CD4-positive, alpha-beta T cell treated with Interleukin-10 for 1 hour (primary cell): ENCODE measurements at places on chromosomes 2 and 18.

DNA sequence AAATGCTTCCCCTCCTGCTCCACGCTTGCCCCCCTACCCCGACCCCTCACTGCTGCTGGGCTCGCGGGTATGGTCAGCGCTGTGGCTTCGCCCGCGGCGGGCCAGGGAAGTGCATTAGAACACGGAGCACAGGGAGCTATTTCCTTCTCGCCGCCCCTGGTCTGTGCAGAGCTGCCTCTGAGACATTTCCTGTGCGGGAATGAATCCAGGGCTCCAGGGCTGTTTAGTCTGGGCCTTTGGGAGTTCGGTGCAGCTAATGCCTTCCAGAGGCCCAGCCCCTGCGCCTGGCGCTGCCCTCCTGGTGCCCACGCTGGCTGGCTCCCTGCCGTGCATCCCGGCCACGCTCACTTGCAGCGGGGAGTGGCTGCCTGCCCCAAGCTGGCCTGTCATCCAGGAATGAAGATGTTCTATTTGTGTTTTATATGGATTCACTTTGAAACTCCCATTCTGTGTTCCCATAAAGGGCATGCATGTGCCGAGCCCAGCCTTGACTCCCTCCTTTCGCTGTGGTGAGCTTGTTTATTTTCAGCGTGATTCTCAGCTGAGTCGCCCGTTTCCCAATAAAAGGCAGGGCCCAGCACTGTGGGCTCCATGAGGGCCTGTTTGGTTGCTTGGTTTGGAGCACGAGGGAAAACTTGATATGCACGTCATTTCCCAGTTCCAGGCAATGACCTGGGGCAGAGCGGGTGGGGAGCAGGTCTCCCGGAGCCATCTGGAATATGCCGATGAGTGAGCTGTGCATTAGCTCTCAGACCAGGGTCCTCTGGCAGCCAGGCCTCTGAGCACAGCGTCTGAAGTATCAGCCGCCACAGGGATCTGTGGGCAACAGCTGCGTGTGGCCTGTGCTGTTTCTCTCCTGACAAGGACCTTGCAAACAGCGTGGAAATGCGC is 42.7 kb downstream of the SH3RF3 start:
- no peak for DNase-seq

DNA sequence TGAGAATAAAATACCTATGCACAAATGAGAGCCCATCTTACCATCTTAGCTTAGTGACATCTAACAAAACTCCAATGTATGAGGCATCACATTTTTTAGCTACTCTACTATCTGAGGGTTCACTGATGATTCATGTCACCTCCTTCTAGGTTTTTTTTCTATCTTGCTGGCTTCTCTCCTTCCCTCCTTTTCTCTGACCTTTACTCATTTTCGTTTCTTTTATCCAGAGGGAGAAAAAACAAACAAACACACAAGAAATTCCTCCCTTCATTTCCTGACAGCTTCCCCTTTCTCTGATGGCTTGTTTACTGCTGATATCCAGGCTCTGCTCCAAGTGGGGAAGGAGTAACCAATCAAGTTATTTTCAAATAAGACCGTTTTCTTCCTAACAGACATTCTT is 115.1 kb downstream of the UBE2E3 start:
- DNase-seq, result no peak

DNA sequence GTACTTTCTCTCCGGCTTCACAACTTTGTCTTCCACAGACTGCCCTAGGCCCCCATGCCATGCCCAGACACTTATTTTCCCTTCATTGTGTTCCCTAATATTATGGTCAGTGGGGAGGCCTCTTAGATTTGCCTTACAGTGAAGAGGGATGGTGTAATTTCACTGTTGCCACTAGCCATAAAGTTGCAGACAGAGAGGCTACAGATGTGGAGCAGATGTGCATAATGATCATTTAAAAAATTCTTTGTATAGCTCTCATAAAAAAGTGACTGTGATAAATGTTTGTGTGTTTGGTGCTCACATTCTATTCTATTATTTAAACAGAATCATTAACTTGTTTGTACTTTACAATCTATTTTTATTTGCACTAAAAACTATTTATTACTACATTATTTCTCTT is 67.5 kb upstream of the FN1 start:
- DNase-seq, result no peak

- DNase-seq, result no peak
Observed at GRCh38 chr2:175824243-175824642, 177.8 kb downstream of the LNPK start.

DNA sequence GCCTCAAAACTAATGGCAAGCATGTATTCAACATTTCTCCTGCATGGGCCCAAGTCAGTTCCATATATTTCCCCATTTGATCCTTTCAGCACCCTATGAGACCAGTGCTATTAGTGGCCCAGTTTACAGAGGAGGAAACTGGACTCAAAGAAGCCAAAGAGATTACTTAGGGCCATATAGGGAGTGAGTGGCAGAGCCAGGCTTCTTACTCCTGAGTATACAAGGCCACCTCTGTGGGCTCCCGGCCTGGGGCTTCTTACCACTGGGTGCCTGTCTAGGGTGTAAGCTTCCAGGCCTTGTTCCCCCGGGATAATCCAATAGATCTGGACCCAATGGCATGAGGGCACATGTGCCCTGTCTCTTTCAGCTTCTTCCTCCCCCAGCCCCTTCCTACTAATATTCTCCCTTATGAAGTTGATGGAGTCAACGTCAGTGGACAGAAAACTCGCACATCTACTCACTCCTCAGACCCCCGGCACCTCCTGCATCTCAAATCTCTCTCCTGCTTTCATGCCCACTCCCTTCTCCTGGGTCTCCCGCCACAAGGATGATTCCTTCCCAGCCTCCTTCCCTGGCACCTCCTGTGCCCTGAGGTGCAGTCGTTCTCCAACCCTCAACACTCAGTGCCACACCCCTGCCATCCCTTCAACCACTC is 222.6 kb downstream of the ANAPC1 start:
- no peak for DNase-seq

DNA sequence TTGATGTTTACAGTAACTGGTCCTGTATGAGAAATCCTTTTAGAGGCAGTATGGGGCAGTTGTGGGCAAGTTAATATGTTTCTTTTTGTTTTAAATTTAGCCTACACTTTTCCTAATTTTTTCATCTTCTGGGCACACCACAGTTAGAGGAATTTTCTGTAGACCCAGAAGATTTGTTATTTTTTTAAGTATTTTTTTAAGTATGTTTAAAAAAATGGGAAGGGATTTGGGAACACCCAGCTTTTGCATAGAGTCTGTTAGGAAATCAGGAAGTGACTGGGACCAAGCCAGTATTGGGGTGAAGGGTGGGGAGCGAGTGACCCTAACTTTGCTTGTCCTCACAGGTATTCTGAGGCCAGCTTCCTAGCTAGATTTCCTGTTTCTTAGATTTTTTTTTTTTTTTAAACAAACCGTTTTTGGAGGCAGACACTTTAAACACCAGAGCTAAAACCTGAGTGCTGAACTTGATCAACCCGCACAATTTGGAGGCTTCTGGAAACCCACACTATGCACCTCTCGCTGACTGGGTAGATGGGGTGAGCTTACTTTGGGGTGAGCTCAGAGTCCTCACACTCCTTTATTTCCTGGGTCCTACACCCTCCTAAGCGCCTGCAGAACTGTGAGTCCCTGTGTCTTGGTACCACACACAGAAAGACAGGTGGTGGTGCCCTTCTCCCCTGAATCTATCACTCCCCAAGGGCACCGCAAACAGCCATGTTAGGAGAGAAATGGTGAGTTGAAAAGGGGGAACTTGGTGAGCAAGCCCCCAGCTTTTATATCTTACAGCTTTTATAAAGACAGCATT is 5.2 kb downstream of the GATA6 start:
- no peak for DNase-seq

DNA sequence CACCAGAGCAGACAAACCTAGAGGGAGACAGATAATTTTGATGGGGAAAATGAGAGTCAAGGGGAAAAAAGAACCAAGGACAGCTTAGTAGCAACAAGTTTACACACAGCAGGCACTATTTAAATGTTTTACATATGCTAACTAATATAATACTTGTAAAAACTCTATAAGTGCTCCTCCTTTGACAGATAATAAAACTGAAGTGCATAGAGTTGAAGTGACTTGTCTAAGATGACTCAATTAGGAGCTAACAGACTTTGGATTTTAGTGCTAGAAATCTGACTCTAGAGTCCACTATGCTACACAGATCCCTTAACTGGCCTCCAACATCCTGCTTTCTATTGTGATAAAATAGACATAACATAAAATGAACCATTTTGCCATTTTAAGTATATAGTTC is 506.9 kb downstream of the SATB2 start:
- DNase-seq, result no peak

DNA sequence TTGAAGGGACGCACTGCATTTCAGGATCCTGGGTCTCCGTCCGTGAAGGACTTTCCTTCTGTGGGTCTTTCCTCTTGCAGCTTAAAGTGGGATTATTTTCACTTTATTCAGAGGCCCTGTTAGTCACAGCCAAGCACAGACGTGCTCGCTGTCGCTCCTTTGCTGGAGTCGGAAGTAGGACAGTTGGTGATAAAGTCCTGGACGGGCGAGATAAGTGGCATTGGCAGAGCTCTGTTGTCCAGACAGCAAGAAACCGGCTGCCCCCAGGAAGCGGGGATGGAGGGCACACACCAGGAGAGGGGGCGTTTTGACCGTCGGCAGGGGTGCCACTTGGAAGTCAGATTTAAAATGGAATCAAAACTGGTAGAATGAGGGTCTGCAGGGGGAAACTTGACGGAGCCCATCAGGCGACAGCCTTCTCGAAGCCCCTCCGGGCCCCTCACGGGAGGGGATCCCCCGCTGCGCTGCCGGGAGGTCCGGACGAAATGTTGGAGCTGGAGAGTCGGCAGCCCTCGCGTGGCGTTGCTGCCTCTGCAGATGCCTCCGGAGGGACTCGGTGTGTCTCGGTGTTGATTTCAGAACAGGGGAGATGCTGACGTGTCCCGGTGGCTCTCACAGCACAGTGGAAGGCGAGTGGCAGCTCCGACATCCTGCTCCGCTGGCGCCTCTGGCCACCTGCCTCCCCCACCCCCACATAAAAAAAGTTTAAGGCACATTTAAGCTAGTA is 124.2 kb downstream of the NFATC1 start:
- DNase-seq, result peak; percentile 41

GRCh38 chr2:99470957-99471356 is 18.9 kb downstream of the REV1 start:
- no peak for DNase-seq

GRCh38 chr2:32756074-32756727 is 128.4 kb downstream of the TTC27 start:
- peak; percentile 23 for DNase-seq

GRCh38 chr18:69817335-69817940 is 130.2 kb downstream of the CD226 start:
- no peak for DNase-seq
